ENCODE measurements at places on chromosomes 2 and 18.

- no peak for DNase-seq
Observed at GRCh38 chr2:9097239-9097638, 93.8 kb upstream of the MBOAT2 start.

DNA sequence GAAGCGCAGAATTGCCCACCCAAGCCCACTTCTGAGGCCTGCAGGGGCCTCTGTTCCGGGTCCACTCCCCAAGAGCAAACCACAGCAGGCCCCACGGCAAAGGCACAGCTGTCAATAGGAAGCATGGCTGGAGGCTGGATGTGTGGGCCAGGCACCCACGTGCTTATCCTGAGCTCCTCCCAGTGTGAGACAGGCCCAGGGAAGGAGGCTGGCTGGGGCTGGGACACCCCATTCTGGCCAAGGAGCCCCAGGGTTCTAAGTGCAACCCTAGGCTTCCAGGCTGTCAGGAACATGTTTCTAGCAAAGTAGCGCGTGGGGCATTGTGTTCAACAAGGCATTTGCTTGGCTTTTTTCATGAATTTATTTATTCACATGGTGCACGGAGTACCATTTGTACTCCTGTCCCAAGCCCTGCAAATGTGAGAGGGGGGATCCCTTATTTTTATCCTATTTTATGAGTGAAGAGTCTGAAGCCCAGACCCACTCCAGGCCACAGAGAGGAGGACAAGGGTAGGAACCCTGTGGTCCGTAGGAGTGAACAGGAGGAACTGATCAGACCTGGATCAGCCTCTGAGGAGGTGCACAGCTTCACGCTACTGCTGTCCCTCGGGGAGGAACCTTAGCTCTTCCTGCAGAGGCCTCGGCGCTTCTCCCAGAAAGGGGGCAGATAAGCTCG is 6.1 kb upstream of the RAB17 start:
- DNase-seq, result no peak

DNA sequence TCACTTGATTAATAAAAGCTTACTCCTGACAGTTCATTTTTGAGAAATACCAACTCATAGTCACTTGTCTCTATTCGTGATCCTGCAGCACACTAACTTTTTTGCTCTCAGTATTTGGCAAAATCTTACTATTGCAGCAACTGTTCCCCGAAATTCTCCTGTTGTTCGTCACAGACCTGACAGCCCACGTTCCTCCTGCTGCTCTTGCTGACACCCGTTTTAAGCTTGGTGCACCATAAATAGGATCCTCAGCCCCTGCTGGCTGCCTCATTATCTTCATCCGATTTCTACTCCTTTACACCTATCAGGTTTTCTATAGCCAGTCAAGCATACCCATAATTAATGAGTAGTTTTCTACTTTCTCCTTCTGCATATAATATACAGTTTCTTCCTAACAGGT is 368.8 kb downstream of the PLCL1 start:
- DNase-seq, result no peak

- no peak for DNase-seq
Observed at GRCh38 chr2:110860630-110861029, 128.3 kb downstream of the ACOXL start.

DNA sequence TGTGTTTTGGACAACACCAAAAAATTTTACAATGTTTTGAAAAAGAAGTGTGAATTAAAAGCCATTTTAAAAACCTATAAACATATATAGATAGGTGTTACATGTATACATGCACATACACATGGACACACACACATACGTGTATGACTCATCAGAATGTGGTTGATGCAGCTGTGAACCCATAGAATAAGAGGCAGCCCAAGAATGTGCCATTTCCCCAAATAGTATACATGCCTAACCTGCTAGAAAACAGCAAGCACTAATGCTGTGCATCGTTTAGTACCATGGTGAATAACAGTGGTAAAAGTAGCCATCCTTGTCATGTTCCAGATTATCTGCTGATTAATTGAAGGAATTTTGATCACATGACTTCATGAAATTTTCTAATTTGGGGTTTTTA is 149.0 kb downstream of the DSEL start:
- no peak for DNase-seq

DNA sequence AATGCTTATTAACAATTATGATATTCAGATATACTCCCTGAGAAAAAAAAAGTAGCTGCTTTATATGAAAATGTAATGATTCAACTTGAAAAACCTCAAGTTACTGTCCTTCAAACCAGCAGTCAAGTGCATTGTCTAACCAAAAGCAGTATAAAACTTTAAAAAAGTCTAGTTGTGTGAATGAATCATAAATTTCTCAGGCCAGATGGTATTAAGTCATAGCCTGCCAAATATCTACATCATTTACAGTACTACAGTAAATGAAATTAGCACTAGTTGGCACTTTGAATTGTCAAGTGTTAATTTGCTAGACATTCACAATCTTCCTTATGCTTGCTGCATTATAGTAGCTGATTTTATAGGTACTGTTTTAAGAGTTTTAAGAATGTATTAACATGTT is 85.9 kb downstream of the CBLN2 start:
- no peak for DNase-seq

DNA sequence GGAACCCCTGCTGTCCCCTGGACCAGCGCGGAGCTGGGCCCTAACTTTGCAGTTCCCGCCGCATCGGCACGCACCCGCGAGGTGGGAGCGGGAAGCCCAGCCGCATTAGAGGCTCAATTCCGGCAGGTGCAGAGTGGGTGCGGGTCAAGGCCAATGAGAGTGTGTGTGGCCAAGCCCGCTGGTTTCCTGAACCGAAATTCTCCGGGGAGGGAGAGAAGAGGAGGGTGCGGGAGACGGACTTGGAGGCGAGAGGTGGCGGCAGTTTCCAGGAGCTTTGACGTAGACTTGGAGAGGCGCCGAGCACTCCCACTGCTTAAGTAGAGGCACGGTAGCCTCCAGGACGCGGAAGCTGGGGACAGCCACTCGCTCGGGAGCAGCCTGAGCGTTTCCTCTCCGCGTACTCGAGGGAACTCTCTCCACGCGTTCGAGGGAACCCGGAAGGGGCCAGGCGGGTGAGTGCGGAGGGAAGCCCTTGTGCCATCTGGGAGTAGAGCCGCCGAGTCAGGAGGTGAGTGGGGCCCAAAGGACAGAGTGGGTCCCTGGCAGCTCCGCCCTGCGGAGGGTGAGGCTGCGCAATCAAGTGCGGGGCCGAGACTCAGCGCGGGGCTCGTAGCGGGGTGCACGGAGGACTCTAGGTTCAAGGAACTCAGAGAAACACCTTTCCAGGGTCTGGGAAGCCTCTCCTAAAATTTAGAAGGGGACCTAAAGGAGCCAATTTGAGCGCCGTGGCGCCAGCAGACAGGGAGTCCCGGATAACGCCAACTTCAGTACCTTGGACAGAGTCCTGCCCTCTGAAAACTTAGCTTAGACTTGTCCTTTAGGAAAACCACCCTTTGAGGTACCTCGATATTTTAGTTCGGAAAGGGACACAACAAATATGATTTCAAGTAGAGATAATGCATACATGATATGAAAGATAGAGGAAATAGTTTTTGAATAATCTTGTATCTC is at the start of gene FAM237A:
FAM237A (plus strand) TSS at position 413 of the 951 bp plus-strand sequence. CDS start 1,750 bp downstream, outside the sequence.
- DNase-seq, result no peak

DNA sequence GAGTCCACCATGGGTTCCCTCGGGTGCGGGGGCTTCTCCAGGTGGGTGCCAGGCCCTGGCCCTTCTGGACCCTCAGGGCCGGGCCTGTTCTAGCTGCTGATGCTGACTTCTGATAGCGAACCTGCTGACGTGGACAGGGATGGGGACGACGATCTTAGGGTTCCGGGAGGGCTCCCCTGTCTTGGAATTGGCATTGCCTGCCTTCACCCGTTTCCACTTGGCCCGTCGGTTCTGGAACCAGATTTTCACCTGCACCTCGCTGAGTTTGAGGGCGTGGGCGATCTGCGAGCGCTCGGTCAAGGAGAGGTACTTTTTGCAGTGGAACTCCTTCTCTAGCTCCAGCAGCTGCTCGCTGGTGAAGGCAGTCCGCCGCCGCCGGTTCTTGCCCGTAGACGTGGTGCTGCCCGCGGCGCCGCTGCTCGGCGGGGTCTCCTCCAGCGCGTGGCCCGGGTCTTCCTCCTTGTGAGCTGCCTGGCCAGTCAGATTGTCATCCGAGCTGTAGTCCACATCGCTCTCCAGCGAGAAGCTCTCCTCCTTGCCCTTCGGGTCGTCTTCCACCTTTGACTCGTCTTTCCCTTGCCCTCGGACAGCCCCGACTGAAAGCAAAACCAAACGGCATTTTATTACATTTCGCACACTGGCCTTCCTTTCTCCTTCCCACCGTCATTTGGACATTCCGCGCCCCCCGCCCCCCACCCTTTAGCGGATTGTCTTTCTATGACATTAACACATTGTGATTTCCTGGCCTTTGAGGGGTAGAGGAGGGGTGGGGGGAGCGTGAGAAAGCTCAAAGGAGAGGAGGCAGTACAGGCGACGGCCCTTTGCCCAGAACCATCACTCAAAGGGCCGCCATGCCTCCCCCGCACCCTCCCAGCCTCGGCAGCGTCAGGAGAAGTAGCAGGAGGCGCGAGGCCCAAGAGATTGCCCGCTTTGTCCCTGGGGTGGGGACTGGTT is 2.1 kb downstream of the GBX2 start:
- DNase-seq, result no peak

- no peak for DNase-seq
Observed at GRCh38 chr2:200733713-200734198, 78.0 kb upstream of the BZW1 start.

DNA sequence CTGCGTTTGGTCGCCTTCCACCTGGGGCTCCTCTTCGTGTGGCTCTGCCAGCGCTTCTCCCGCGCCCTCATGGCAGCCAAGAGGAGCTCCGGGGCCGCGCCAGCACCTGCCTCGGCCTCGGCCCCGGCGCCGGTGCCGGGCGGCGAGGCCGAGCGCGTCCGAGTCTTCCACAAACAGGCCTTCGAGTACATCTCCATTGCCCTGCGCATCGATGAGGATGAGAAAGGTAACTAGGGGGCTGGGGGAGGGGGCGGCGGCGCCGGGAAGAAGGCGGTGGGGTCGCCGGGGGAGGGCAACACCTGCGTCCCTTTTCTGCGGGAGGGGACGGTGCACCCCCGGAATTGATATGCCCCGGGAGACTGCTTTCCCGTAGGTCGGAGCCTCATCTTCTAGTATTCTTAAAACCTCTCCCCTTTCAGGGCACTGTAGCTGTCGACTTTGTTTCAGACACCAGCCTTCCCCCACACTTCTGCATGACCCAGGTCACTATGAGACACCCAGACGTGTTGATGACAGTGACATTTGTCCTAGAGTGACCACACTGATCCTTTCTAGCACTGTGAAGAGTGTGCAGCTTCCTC is 755 bp downstream of the SPAST start:
- peak; percentile 51 for DNase-seq

DNA sequence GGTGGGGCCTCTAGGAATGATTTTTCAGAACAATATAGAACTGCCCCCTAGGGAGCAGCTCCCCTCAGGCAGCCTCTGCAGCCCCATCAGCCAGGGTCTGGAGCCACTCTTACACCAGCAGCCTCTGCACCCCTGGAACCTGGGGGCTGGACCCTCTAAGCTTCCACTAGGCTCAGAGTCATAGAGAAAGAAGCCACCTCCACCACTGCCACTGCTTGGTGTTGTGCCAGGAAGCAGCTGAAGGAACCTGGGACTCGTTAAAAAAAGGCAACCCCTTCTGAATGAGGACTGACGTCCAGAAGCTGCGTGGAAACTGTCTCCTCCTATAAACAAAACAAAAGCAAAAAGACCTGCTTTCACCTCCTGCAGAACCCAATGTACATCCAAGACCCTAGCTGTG is 98.1 kb upstream of the HS6ST1 start:
- no peak for DNase-seq

GRCh38 chr2:98026927-98027522 is 31.3 kb upstream of the TMEM131 start:
- no peak for DNase-seq

DNA sequence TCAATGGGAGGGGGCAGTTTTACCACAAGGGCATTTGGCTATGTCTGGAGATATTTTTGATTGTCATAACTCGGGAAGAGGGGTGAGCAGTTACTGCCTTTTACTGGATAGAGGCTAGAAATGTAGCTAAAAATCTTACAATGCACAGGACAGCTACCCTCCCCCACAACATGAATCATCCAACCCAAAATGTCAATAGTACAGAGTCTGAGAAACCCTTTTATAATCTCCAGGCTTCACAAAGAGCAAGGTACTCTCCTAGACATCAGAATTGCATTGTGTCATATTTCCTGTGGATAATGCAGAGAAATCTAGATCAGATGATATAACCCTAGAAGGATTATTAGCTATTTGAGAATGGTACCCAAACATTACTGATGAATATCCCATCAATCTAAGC is 277.1 kb upstream of the NRP2 start:
- no peak for DNase-seq

DNA sequence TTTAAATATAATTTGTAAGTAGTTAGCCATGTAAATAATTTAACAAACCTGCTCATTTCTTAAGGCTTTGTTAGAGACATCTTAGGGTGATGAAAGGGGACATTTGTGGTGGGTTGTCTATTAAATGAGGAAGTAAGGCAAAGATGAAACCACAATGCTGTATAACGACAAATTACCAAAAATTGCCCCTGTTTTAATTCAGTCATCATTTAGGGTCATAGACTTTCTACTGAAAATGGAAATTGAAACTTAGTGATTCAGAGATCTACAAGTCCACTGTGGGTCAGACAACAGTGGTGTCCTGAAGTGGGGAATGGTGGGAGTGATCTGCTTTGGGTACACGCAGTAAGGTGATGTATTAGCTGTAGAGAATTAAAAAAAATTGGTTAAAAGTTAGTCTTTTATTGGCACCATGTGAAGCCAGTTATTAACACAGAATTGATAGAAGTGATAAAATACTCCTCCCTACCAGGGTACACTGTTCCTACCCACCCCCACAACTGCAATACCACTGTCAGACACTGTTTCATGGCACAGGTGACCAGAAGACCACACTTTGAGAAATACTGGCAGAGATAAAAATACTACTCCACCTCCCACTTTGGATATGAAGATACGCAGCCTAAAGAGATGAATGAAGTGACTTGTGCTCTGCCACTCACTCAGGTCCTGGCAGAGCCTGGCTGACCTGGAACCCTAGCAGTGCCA is 13.4 kb downstream of the CERS6 start:
- DNase-seq, result no peak

- no peak for DNase-seq
Observed at GRCh38 chr2:241039416-241039815, 41.0 kb downstream of the SNED1 start.

- no peak for DNase-seq
Observed at GRCh38 chr18:54904581-54904980, 54.7 kb downstream of the CCDC68 start.

DNA sequence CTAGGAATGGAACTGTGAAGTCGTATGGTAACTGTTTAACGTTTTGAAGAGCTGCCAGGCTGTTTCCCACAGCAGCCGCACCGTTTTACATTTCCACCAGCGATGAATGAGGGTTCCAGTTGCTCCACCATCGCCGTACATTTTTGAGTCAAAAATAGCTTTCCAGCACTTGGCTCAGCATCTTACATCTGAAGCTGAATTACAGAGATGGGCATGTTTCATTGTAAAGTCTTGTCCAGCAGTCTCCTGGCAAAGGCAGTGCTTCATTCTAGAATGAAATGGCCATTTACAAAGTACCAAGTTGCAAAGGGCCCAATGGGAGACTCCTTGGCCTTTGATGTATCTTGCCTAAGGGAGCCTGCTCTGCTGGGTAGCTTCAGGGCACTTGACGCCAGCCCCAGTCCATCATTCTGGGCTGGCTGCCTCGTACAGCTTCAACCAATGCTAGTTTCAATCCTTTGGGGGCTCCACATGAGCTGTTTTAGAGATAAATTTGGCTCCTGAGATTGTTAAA is 45.1 kb downstream of the ATIC start:
- DNase-seq, result no peak

GRCh38 chr2:220568296-220568695 is 940.9 kb downstream of the SLC4A3 start:
- no peak for DNase-seq

- DNase-seq, result no peak
Observed at GRCh38 chr2:65791404-65791975, 359.1 kb upstream of the SPRED2 start.

Measured in SW480 (cell line).